ENCODE measurements at places on chromosomes 2 and 18.

DNA sequence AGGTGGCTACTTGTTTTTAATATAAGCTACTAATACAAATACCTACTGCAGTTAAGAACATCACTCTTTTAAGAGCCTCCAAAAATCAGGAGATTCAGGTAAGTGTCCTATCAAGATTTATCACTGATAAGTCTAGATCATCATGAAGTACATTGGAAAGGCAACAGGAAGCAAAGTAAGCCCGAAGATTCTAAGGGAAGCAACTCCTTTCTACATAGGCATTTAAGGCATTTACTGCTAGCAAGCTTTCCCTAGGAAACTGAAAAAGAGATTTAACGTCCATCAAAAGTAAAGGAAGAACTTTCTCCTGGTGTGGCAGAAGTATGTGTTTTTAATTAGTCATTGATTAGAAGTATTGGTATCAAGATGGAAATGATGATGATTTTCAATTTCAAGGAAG is 3.7 kb downstream of the STK17B start:
- DNase-seq, result no peak

DNA sequence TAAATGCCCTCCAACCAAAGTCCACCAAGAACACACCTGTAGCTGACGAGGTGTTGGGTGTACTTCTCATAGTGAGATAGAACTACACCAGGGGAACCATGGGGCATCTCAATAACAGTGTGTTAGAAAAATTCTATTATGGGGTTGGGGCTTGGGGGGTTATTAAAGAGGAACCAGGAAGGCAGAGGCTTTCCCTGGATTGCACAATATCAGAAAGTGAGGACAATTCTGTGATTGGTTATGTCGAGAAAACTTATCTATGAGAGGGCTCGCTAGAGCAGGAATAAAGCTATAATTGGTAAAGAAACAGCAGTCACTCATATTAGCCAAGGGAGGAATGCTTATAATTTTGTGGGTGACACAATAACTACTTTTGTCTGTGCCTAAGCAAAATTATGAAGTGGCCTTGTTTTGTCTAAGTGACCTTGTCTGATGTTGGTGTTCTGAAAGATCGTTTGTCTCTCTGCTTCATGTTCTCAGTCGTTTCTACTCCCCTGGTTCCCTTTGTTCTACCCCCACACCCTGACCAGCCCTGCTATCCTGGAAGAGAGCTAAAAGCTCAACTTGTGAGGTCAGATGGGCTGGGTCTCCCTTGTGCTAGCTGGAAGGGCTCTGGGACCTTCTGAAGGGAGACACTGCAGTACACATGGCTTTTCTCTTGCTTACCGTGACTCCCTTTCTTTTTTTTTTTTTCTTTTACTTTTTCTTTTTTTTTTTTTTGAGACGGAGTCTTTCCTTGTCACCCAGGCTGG is 21.6 kb upstream of the INO80C start:
- DNase-seq, result no peak

- DNase-seq, result no peak
These were observed 71.1 kb upstream of the CHN1 start for GRCh38 chr2:175076272-175076671.

GRCh38 chr2:11505652-11506610 is 27.9 kb upstream of the GREB1 start:
- no peak for DNase-seq

DNA sequence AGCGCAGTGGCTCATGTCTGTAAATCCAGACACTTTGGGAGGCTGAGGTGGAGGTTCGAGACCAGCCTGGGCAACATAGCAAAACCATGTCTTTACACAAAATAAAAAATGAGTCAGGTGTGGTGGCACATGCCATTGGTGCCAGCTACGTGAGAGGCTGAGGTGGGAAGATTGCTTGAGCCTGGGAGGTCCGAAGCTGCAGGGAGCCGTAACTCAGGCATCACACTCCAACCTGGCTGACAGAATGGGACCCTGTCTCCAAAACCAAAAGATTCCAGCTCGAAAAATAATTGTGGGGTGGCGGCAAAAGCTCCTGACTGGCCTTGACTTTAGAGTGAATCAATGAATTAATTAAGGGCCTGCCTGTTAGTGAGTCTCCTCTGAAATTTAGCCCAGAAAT is 1.2 kb upstream of the ALPP start:
- DNase-seq, result no peak

GRCh38 chr2:182606728-182607681 is 109.1 kb upstream of the DNAJC10 start:
- no peak for DNase-seq

GRCh38 chr18:80200171-80200931 is 47.0 kb downstream of the PARD6G start:
- DNase-seq, result no peak

GRCh38 chr2:10076988-10077527 is 3.2 kb downstream of the CYS1 start:
- DNase-seq, result no peak

- DNase-seq, result no peak
These were observed 18.2 kb upstream of the IHH start for GRCh38 chr2:219078951-219079350.

DNA sequence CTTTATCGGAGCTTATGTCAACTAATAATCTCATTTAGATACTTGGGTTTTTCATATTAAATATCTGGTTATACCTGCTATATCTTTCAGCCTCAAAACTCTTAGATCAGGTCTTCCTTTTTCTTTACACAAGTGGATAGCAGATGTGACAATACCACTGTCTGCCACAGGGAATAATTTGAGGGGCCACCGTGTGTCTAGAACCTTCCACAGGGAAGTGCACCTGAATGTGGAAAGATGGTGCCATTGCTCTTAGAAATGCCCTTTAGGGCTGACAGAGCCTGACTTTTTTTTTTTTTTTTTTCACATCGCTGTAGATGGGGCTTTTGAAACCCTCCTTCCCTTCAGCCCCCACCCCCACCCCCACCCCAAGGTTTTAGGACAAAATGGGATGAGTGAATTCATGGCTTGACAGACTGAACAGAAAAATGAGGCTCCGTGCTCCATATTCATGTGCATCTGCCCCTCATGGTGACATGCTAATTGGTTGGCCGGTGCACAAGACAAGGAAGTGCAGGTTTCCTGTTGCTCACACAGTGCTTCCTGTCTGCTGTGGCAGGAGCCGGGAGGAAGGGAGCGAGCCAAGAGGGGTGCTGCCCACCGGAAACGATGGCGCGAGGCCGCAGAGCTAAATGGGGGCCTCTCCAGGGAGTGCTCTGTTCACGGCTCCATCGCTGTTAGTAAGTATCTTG is 246.0 kb downstream of the LDLRAD4 start:
- peak; percentile 70 for DNase-seq

- DNase-seq, result no peak
These were observed 125.6 kb upstream of the DLX2 start for GRCh38 chr2:172228177-172228808.

- DNase-seq, result no peak
These were observed 245.5 kb upstream of the KCNJ3 start for GRCh38 chr2:154452906-154453493.

GRCh38 chr18:62522178-62522503 is 684 bp upstream of the ZCCHC2 start:
- DNase-seq, result no peak

- DNase-seq, result no peak
These were observed 62.8 kb upstream of the SLC39A10 start for GRCh38 chr2:195594248-195594647.

DNA sequence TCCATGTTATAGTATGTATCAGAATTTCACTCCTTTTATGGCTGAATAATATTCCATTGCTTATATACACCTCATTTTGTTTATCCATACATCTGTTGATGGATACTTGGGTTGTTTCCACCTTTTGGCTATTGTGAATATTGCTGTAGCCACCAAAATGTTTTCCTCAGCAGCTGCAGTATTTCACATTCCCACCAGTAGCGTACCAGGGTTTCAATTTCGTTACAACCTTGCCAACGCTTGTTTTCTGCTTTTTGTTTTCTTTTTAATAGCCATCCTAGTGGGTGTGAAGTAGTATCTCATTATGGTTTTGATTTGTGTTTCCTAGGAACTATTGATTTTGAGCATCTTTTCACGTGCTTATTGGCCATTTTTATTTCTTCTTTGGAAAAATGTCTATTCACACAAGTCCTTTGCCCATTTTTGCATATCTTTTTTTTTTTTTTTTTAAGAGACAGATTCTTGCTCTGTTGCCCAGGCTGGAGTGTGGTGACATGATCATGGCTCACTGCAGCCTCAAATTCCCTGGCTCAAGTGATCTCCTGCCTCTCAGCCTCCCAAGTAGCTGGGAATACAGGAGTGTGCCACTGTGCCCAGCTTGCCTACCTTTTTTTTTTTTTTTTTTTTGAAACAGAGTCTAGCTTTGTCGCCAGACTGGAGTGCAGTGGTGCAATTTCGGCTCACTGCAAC is 14.2 kb downstream of the UBXN2A start:
- DNase-seq, result no peak

DNA sequence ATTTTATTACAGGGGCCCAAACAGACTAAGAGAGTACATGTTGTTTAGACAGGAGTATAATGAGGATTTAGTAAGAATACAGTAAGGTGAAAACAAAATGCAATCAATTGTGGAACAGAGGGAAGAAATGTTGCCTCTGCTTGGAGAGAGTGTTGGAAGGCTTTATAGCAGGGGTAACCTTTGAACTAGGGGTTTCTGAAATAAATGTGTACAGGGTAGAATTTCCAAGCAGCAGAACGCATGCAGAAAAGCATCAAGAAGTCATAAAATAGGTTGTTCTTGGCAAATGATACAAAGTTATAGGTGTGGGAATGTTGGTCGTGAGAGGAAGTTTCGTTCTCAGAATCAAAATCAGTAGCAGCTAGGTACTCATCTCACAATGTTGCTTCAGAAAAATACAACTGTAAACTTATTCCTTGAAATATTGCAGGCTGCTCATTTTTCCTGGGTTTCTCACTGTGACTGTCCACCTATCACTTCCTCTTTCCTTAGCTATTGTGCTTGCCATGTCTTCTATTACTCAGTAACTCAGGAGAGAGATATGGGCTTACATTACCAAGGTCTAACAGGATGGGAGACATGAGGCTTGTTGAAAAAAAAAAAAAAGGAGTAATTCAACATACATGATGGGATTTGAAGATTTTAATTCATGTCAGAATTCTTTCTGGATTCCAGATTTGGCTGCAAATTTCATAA is 17.1 kb upstream of the HNMT start:
- DNase-seq, result no peak

DNA sequence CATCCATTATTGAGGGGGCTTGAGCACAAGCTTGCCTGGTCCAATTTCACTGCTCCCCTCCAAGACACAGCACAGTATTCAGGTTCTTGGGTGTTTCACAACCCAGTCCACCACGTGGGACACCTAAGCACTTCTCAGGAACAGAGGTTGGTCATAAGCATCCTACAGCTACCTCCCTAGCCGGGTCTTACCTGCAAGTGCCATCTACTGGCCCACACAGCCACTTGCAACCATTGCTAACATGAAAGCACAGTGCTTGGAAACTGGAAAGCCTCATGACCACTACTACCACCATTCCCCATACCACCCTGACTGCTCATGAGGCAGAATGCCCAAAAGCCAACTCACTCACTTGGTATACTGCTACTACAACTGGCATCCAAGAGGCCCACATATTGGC is 105.7 kb upstream of the RPRM start:
- no peak for DNase-seq
